AG04449 (cell line): ENCODE measurements at places on chromosomes 2 and 18.

GRCh38 chr2:1224901-1225300, 188.4 kb upstream of the TPO start:
- DNase-seq: no peak

GRCh38 chr2:114127372-114127771, 237.5 kb downstream of the ACTR3 start:
- DNase-seq: no peak

DNA sequence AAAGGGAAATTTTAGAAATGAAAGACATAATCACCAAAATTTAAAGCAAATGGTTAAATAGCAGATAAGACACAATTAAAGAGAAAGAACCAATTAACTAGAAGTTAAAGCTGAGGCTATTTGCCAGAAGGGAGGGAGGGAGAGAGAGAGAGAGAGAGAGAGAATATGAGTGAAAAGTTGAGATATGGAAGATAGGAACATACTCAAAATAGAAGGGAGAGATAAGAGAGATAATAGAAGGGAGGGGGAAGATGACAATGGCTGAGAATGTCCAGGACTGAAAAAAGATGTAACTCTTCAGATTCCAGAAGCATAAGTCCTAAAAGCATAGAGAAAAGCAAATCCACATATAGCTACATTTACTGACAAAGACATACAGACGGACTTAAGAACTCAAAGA, 17.1 kb upstream of the AAK1 start:
- DNase-seq: no peak

- no peak for DNase-seq
These were observed 363.6 kb downstream of the CTNNA2 start for GRCh38 chr2:79876430-79876829.

- no peak for DNase-seq
These were observed 129.5 kb downstream of the ZNF804A start for GRCh38 chr2:184727813-184728212.

GRCh38 chr2:21650569-21650968, 526.8 kb downstream of the TDRD15 start:
- no peak for DNase-seq
